Neural progenitor cell (in vitro differentiated cells): ENCODE measurements at places on chromosomes 7 and 10.

GRCh38 chr7:49893131-49893530 lies 119.7 kb downstream of the VWC2 start:
- DNase-seq: no peak

DNA sequence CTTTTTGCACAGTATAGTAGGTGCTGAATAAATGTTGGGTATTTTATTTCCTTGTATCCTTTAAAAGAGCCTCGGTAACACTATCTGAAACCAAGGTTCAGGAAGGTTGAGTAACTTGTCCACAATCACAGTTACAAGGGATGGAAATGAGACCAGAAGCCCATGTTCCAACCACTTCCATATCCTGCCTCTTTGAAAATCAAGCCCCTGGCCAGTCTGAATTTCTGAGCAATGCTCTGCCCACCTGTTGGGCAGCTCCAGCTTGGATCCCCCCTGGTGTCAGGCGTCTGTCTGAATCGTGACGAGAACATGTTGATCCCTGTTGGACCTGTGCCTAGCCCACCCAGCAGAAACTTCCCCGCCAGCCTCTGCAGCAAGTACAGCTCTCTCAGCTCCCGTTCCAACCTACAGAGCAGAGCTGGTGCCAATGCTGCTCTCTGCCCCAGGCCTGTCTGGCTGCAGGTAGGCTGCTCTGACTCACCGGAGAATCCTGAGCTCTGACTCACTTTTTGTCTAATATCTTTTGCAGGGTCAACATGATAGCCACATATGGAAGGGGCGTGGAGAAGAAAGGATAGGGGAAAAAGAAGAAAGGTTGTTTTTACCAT lies 595.5 kb downstream of the INHBA start:
- DNase-seq: no peak

DNA sequence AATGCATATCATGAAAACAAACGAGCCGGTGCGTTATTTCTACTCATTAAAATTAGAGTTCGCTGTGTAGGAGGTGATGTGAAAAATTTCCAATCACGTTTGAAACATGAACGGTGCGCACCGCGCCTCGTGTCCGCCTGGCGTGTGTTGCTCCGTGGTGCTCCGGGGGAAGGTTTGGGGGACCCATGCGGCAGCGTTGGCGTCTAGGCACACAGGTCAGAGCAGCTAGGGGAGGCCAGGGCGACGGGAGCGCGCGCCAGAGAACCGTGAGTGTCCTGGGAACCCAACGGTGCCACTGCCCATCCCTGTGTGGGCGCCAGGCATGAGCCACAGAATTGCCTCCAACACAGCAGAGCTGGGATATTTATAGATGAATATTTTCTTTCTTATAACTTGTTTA lies 70.6 kb upstream of the ADARB2 start:
- DNase-seq: no peak

GRCh38 chr7:102721-103120 lies 89.7 kb upstream of the FAM20C start:
- DNase-seq: no peak

GRCh38 chr7:112547916-112548315 lies 67.1 kb downstream of the LSMEM1 start:
- DNase-seq: no peak

DNA sequence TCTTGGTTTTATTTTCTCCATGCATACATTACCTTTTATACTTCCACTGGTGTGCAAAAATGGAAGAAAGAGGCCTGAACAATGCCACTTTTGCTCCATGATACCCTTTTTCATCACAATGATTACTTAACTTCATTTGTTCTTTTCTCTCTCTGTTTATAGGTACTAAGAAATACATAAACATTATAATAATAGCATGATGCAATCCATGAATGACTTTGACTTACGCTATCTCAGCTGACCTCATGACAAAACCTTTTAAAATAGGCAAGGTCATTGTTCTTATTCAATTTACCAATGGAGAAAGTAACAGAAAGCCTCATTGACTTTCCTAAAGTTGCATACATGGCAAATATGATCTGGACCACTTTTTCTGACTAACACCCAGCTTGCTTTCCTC lies 105.1 kb upstream of the ZEB1 start:
- no peak for DNase-seq

DNA sequence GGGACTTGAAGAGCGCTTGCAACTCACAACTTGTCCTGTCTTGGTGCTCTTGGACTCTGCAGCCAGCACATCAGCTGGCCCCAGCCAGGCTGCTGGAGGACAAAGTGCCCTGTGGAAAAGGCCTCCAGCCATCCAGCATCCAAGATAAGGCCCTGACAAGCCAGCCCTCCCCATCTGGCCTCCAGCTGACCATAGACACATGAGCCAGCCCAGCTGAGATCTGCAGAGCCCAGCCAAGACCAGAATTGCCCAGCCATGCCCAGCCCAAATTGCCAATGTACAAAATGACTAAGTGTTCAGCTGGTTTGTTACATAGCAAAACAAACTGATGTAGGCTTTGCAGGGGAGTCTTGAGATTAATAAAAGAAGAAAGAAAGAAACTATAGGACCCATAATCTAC lies 36.0 kb upstream of the FRMD4A start:
- no peak for DNase-seq

- no peak for DNase-seq
Measured at GRCh38 chr7:41566581-41566980, 136.3 kb downstream of the INHBA start.

DNA sequence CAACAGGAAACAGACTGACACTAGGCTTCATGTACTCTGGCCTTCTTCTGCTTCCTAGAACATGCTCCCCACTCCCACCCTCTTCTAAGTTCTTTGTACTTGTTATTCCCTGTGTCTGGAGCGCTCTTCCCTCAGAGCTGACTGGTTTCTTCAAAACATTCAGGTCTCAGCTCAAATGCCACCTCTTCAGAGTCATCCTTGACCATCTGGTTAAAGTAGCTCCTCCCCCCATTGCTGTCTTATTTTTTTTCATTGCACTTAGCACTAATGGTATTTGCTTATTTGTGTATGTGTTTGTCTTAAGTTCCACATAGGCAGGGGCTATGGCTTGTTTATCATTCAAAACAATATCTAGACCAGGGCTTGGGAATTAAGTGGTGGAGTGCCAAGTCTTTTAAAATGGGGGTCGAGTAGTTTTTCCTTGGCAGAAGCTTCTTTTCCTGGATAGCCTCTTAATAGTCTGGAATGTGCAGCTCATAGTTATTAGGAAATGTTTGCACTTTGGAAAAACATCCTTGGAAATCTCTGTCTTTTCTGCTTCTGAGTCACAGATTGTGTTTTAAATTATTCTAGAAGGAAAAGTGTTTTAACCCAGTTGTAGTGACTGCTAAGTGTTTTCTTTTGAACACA lies 60.0 kb downstream of the RALA start:
- DNase-seq: no peak

DNA sequence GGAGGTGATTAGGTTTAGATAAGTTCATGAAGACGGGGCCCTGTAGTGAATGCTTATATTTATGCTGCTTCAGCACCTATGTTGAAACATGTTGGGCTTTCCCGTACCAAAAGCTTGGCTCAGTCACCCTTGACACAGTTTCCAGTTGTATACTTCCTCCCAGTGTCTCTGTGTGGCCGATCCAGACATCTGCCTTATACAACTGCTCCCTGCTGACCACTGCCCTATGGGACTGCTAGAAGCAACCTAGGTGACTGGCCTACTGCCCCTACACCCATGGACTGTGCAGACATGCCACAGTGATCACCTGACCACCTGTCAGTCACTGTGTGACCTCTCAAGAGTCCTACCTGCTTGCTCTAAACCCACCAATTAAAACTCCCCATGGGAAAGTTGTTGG lies 22.6 kb upstream of the TSPAN13 start:
- DNase-seq: no peak

GRCh38 chr10:49172061-49172776 lies 16.0 kb downstream of the TMEM273 start:
- no peak for DNase-seq
